Hematopoietic multipotent progenitor cell treated with erythropoietin and hydrocortisone succinate and interleukin-3 and kit ligand, for 17 days (in vitro differentiated cells): ENCODE measurements at places on chromosomes 12 and 14.

DNA sequence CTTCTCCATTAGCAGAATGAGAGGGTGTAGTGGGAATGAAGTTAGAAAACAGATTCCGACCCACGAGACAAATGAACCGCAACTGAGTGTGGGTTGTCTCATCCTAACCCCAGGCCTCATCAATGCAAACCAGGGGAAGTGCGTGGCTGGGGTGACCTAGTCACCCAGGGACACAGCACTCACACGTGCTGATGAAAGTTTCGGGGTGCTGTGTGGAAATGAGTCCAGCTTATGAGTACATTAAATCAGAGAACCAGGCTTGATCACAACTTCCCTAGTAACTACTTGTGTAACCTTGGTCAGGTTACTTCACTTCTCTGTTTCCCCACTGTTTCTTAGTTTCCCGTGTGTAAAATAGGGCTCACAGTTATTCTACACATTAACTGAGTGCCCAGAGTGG is 95.4 kb upstream of the CDKN3 start:
- DNase-seq: no peak

DNA sequence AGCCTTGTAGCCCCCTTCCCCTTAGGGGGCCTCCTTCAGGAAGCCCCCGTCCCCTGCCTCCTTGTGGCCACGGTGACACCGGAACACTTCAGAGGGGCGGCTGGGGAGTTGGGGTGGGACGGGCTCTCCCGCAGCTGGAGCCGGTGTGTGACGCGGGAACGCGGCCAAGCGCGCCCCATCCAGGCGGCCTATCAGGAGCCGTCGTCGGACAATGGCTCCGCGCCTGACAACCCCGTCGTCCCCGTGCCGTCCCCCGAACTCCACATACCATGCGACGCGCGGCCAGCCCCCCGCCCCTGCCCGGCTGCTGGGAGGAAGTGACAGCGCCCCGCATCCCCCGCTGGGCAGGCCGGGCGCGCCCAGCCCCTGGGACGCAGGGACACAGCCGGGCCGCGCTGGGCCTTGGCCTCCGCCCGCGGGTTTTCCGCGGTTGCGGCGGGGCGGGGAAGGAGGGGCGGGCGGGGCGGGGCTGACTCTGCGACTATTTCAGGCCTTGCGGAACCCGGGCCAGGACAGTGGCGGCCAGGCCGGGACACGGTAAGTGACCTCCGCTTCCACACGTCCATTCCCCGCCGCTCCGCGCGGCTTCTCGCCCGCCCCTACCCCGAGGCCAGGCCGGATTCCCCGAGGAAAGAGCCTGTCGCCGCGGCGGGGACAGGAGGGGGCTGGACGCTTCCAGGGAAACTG is at the start of gene TNFAIP2:
TSS of gene TNFAIP2 (plus strand) at position 515 of the 687 bp plus-strand sequence. CDS start 2,997 bp downstream, outside the sequence.
- no peak for DNase-seq

DNA sequence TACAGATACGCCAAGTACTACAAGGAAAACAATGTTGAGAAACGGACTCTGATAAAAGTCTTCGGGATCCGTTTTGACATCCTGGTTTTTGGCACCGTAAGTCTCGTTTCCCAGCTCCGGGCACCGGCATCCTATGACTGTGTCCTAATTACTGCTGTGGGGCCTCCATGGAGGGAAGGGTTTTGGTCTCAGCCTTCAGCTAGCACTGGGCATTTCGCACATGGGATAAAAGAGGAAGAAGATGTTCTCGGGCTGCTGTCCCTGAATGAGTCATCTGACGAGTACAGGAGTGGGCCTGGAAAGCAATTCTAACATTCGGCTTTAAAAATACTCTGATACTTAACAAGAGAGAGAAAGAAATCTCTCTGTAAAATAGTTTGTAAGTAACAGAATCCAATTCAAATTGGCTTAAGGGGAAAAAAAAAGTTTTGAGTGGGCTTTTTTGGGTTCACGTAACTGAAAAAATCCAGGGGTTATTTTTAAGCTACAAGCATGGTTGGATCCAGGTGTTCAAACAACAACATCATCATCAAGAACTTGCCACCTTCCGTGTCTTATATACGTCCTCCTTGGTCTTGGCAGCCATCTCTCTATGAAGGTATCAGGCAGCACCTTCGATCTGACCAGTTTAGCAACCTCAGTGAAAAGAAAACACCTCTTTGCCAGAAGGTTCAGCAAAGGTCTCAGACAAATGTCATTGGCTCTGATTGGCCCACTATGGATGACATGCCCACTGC is 34.4 kb upstream of the P2RX4 start:
- DNase-seq: no peak

DNA sequence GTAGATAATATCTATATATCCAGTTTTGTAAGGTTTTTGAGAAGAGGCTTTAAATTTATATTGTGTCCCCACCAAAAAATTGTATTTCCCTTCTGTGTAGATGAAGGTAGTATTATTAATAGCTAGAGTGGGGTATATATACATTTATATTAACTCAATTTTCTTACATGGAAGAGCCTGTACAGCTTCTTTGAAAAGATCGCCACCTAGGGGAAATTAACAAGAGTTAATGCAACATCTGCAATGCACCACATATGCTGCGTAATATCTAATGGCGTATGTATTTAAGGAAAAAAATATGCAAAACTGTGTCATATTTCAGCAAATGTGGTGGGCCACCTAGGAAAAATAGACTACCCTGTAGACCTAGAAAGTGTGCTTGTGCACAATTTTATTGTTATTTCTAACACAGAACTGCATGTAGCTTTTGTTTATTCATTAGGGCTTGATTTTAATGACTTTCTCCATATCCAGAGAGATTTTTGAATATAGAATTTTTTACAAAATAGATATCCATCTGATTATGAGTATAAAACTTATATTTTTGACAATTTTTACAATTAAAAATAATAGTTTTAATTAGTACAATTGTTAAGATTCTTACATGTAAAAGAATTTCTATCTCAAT is 14.0 kb downstream of the CCER1 start:
- DNase-seq: no peak

- DNase-seq: no peak
Observed at GRCh38 chr12:24996820-24997219, 47.9 kb upstream of the BCAT1 start.

GRCh38 chr12:109841356-109841755 is 8.2 kb upstream of the TRPV4 start:
- DNase-seq: no peak

DNA sequence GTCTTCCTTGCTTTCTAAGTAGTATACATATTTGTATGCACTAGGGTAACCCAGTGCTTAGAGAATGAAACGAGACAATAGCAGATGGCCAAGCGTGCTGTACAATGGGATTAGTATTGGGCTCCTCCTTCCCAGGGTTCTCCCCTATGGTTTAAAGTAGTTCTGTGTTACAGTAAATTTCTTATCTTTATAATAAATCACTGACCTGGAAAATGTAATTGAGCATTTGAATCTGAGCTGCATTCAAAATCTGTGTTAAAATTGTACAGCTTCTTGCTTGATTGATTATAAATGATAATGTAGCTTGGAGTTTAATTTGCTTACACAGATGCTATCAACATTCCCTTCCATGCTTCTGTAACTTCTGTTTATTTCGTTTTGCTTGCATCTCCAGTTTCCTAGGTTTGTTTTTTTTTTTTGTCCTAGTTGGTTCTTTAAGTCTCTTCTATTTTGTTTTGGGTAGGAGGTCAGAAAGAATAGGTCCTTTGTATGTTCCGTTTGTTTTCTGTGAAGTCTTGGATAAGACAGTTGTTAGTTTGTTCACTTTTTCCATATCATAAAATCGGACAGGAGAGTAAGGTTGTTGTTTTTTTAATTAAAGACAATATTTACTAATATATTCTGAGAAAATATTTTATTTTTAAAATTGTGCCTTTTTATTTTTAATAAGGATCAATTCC is 171.2 kb downstream of the ERC1 start:
- no peak for DNase-seq

DNA sequence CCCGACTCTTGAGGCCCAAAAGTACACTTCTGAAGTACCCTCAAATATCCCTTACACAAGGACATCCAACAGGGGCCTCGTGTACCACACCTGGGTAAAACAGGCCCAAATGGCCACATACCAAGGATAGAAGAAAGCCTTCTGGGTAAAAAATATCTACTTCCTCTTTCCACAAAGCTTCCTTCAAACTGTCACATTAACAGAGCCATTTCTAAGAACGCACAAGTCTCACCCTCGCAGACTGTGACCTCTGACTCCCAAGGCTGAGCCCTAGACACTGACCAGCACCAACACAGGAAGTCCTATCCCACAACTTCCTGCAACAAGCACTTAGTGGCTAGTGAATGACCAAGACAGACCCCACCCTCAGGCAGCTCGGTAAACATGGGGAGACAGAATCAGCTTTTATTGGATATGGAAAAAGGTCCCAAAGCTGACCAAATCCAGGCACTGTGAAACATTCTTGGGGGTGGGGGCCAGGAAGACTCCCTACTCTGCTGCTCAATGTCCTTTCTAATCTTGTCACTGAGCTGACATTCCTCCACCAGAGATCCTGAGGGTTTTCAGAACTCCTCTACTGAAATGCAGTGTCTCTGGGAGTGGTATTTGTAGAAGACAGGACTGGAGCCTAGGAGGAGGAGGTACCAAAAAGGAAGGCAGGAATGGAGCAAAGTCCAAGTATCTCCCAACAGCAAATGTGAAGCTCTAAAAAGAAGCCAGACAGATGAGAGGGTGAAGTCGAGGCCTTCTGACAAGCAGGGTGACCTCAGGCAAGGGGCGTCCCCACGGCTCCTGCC is 15.9 kb downstream of the KCTD10 start:
- no peak for DNase-seq
